ENCODE measurements at places on chromosomes 5 and 9.

DNA sequence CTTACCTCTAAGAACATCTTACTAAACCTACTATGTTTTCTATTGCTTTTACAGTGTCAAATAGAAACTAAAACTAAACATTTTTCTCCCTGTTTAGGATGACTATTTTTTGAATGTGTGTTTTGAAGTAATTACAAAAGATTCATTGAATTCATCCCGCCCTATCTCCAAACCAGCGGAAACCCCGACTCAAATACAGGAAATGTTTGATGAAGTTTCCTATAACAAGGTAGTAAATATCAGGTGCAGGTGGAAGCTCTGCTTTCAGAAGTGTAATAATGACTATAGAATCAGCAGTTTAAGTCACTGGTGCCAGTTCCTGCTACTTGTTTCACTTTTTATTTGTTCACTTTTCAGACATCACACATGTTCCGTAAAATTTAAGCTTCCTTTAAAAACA is 20.0 kb downstream of the ERAP2 start:
- DNase-seq, result no peak

DNA sequence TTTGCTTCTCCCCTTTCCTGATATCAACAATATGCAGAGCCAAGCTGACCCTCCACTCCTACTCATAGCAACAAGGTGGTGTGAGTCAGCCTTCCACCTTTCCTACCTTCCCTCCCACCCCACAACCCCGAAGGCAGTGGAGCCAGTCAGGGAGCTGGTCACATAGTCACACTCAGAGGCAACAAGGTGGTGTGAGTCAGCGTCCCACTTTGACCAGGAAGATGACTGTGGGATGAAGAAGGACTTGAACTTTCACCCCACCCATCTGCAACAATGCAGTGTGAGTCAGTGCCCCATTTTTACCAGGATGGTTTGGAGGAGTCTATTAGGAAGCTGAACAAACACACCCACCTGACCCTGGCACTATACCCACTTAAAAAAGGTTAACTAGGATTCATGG is 30.1 kb upstream of the ZNF782 start:
- no peak for DNase-seq

- no peak for DNase-seq
Observed at GRCh38 chr5:44847206-44847852, 38.6 kb downstream of the MRPS30 start.

DNA sequence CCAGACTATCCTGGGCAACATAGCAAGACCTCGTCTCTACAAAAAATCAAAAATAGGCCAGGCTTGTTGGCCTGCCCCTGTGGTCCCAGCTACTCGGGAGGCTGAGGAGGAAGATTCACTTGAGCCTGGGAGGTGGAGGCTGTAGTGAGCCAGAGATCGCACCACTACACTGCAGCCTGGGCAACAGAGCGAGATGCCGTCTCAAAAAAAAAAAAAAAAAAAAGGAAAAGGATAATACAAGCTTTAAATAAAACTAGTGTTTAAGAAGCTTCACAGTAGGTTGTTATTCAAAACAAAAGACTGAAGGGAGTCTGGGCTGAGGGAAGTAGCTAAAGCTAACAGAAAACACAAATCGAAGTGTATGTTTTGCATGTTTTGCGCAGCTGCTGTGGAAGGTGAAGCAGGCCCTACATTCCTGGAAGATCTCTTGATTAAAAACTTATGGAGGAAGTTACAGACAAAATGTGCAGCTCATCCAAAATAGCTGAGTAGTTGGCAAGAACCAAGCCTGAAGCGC is 581 bp upstream of the C9orf40 start:
- no peak for DNase-seq

DNA sequence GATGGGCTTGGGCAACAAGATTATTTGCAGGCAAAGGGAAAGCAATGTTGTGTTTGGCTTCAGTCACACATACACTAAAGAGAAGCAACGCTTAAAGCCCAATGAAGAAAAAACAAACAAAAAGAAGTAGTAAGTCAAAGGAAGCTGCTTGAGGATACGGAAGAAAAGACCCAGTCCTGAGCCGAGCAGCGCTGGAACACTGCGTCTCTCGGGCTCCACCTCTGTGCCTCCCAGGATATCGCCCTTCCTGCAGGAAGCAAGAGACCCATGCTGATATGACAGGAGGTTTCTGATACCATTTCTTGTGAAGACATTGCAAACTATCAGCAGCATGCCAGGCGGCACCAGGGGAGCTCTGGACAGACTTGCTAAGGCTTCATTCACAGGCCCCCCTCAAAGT is 9.9 kb downstream of the GNAQ start:
- no peak for DNase-seq

- no peak for DNase-seq
Observed at GRCh38 chr5:38764937-38765391, 80.8 kb upstream of the OSMR start.

DNA sequence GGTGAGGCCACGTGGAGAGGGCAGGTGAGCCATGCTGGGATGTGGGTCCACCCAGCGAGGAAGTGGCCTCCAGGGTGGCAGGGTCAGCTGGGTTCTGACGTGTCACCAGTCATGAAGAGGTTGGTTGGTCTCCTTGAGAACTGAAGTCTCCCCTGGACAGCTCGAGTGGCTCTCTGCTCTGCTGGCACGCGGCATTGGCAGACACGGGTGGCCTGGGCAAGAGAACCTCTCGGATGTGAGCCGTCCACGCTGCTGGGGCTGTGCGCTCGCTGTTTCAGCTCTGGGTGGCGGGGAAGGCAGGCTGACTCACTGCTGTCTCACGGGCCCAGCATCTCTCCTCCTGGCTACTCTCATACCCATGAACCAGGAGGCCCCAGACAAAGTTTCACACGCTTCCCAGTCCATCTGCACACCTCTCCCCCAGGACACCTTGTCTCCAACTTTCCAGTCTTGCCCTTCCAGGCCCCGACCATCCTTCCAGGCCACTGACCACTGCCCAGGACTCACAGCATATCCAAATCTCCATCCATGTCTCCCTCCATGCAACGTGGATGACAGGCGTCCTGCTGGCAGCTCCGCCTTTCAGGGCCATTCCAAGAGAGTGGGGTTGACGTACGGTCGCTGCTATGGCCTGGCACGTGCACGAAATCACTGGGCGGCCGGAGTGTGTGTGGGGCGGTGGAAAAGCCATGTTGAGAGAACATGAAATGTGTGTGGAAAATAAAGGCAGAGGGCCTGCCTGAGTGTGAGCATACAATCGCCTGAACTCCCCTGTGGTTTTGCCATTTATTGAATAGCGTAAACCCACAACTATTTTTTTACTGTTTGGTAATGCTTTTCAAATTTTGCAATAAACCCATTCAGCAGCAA is 145.0 kb upstream of the COL5A1 start:
- no peak for DNase-seq

DNA sequence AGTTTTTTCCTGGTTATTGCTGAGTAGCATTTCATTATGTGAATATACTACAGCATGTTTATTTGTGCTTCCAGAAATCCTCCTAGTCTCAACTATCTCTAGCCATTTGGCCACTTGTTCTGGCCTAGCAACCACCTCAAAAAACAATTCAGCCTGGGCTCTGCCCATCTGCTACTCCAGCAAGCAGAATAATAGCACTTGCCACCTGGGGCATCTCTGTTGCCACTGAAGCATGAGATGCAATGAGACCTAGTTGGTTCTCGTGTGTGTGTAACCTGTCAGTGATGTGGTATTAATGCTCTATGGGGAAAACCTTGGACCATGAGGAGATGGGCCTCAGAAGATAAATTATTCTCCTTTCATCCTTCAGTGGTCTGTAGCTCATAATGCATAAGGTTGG is 129.5 kb downstream of the RNF180 start:
- DNase-seq, result no peak

DNA sequence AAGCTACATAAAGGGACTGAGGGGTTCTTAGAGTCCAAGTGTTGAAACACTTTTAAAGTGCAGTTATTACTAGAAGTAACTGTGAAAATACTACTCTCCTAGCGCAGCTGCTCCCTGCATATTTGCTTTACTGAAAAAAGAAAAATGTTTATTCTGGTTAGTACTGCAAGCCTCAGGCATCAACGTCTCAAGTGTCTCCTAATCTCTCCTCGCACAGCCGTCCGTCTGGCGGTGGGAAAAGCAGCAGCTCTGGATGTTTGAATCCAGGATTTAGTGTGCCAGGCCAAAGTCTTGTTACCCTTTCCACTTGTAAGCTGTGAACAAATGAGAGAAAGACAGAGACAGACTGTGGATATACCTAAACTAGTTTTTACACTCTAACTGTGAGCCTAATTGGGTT is 31.1 kb downstream of the RORB start:
- DNase-seq, result no peak

GRCh38 chr9:127360250-127360649 is 36.7 kb upstream of the SLC2A8 start:
- DNase-seq, result no peak

DNA sequence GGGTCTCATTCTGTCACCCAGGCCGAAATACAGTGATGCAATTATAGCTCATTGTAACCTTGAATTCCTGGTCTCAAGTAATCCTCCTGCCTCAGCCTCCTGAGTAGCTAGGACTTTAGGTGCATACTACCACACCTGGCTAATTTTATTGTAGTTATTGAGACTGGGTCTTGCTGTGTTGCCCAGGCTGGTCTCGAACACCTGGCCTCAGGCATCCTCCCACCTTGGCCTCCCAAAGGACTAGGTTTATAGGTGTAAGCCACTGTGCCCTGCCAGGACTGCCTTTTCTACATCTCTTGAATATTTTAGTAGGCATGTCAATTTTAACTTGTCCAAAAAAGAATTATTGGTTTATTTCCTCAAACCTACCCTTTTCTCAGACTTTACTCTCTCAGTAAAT is 16.9 kb downstream of the DENND4C start:
- no peak for DNase-seq

DNA sequence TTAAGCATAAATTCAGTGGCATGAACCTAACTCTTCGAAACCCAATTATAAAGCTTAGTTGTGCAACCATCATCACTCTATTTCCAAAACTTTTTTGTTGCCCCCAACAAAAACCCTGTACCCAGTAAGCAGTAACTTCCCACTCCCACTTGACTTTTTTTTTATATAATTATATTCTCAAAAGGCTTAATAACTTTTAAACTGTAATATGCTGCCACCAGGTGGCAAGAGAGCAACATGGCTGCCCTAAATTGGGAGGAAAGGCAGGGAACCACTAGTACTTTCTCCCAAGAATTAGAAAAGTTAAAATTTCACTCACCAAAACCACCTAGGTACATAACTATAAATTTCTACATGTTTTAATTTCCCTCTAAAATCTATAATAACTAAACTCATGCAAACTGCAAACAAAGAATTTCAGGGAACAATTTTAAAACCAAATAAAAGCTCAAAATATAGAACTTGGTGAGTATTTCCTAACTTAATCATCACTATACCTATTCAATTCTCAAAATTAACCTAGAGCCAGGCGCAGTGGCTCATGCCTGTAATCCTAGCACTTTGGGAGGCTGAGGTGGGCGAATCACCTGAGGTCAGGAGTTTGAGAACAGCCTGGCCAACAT is 50.2 kb upstream of the RNF38 start:
- DNase-seq, result no peak

DNA sequence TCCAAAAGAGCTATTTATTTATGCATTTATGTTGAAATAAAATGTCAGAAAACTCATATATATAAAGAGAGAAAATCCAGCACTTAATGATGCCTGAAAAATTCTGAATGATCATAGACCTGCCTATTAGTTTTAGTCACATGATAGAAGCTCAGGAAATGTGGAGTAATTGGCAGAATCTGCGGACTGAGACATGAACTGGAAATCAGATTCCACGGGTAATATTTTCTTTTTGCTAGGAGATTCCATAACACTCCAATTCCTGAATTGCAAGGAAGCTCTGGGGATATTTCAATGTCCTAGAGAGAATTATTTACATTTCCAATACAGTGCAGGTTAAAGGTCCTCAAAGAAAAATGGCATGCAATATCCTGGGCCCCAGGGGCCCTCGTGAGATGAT is 778.8 kb downstream of the SEMA5A start:
- no peak for DNase-seq

GRCh38 chr9:79357616-79358015 is 214.1 kb upstream of the TLE4 start:
- DNase-seq, result no peak

DNA sequence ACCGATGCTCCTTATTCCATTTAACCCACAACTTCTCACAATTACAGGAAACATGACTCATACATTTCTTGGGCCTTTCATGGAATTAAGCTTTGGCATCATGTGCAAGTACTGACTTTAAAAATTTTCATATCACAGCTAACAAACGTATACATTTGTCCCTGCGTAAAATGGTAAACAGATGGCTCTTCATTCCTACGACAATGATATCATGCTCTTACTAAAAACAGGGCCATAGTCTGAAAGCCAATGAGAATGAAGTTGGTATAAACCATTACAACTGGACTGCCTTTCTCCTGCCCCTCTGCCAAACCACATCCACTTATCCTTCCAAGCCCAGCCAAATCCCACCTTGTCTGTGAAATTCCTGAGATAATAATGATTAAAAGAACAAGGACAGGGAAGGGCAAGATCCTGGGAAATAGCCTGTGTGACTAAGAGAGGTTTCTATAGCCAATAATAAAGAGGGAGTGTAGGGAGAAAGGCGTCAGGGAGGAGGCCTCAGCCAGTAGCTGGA is 44.9 kb upstream of the ZNF366 start:
- DNase-seq, result no peak

DNA sequence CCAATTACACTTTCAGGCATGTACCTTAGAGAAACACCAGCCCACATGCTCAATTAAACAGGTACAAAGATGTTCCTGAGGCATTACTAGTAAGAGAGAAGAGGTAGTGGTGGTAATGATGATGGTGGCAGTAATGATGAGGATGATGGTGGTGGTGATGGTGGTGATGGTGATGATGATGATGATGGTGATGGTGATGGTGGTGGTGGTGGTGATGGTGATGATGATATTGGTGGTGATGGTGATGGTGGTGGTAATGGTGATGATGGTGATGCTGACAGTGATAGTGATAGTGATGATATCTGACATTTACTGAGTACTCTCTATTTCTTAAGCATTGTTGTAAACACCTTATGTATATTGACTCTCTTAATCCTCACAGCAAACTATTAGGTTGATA is 318.4 kb downstream of the NSG2 start:
- DNase-seq, result no peak

GRCh38 chr9:34403554-34404380 is 27.1 kb upstream of the MYORG start:
- DNase-seq, result no peak

DNA sequence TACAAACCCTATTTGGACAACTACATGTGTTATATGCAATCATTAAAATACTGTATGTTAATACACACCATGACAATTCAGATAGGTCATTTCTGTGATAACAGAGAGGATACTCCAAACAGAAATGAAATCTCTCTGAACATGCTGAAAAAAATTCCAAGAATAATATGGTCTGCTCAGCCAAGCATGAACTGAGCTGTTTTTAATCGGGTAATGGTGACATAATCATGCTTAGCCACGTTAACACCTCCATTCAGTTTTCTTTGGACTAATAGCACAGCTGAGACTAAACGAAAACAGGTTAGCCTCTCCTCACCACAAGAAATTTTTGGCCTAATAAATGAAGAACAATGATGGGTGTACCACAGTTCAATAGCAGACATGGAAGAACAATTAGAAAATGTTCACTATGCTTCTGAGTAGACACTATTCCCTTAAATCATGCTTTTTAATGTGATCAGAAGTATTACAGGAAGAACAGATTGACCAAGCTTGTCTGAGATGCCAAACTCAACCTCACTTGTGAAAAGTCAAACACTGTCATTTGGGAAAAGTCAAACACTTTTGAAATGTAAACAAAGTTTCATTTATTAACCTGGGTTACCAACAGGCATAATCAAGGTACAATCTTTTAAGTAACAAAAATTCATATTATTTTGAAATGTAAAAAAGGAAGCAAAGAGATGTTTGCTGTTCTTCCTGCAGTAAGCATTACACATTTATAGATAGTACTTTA is 19.4 kb downstream of the RAB14 start:
- no peak for DNase-seq
